Right hindlimb (tissue), 1 donor: ENCODE measurements at places on chromosomes 16 and 17.

DNA sequence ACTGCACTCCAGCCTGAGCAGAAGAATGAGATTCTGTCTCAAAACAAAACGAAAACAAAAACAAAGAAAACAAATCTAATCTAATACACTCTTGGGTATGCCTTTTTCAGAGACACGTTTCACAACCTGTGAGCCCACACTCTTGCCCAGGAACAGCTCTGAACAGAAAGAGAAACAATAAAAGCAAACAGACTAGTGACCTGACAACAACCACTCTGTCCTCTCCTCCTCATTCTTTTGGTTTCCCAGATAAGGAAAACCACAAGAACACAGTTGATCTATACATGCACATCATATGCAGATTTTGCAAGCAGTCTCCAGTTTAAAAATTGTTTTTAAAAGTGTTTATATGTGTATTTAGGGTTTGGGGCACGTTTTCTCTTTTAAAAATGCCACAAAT lies 1.3 kb downstream of the MKS1 start:
- DNase-seq = no peak

DNA sequence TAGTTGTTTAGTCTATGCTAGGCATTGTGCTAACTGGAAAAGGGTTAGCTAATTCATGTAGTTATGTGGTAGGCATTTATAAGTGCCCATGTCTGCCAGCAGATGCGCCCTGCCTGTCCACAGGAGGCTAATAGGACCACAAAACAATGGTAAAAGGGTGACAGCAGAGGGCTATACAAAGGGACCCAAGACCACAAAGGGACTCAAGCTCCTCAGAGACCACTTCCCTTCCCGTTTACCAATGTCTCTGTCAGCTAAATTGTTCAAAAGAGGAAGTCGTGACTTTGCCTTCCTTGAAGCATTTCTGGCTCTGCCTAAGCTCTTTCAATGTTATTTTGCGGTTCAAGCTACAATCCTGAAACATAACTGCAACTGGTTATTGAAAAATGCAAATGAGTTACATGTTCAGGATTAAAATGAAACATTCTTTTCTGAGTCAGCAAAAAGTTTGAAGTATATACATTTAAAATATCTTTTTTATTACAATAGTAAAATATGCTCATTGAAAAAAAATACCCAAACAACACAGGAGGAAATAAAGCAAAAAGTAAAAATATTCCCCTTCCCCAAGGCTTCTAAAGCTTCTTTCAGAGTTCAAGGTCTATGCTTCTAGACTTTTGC lies 149.2 kb downstream of the MAF start:
- no peak for DNase-seq

GRCh38 chr17:57037411-57037810 lies 47.6 kb upstream of the AKAP1 start:
- DNase-seq = no peak

GRCh38 chr17:4008082-4008435 lies 43.8 kb upstream of the ATP2A3 start:
- no peak for DNase-seq

GRCh38 chr17:82244413-82245133 lies 15.7 kb downstream of the SLC16A3 start:
- DNase-seq = no peak

GRCh38 chr16:66004699-66005098 lies 361.8 kb upstream of the CDH5 start:
- peak; percentile 72 for DNase-seq

DNA sequence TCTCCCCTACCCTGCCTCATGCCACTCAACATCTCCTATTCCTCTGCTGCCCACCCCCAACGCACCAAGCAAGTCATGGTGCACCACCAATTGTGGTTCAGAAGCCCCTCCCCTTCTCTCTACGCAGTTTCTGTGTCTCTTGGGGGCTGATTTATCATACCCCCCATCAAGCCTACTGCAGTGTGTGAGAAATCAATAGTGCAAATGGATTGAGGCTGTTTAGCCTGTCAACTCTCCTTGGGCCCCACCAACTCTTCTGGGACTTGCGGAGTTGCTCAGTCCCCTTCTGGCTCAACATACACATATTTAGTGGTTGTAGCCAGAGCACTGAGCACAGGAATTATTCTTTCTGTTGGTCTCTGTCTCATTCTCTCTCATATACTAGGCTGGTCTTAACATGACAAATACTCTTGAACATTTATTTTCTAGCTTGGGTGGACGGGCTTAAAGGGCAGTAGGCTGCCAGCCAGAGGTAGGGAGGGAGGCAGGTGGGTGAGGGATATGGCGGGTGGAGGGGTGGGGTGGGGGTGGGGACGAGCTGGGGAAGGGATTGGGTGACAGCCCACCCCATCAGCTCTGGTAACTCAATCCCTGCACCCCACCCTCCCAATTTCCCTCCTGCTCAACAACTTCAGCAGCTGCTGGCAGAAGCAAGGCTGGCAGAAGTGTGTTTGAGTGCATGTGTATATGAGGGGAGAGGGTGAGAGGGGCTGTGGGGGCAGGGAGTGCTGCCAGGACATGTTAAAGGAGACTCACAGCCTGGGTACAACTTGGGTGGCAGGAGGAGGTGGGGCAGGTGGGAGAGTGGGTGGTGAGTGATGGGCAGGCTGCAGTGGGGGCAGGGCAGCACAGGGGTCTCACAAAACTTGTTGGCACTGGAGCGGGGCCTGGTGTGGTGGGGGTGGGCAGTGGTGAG lies 4.9 kb downstream of the RARA start:
- DNase-seq = peak; percentile 82

DNA sequence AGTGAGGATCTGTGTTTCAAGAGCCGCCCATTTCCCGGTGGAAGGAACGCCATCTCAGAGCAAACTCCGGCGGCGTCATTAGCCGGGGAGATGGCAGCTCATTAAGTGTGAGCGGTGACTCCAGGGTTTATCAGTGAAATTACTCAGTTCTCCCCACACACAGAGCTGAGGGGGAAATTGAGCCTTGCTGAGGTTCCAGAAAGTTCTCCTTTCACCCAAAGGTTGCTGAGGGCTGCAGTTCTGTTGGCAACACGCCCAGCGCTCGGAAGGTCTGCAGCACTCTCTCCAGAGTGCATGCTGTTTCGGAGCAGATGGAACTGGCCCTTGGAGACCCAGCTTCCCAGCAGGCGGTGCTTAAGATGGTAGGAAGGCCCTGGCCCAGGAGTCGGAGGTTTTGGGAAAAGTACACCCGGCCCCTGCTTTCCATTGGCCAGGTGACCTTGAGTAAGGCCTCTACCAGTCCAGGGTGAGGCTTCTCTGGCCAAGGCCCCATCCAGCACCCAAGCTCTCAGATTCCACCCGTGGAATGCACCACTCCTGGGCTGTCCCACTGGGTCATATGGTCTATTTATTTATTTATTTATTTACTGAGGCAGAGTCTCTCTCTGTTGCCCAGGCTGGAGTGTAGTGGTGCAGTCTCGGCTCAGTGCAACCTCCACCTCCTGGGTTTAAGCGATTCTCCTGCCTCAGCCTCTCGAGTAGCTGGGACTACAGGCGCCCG lies 167.7 kb upstream of the CIBAR2 start:
- no peak for DNase-seq

- no peak for DNase-seq
These were observed 29.8 kb downstream of the CCR7 start for GRCh38 chr17:40535438-40535837.

GRCh38 chr17:70184770-70185169 lies 15.4 kb downstream of the KCNJ2 start:
- DNase-seq = no peak

DNA sequence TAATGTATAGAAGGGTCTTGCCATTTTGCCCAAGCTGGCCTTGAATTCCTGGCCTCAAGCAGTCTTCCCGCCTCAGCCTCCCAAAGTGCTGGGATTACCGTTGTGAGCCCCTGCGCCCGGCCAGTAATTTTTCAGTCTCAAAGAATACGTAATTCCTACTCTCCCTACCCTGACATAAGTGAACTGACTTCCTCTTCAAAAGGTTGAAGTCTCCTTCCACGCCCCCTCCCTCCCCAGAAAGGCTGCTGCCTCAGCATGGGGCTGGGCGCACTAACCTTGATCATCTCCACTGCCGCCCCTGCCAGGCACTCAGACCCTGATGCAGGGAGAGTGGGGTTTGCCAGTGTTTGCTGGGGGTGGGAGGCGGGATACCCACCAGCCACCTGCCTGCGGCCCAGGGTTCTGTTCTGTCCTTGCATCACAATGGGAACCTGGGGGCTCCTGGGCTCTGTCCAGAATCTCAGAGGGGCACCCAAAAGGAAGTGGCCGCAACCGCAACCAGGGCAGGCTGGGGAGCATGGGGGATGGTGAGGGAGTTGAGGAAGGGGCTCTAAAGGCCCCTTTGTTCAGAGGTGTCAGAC lies 27.5 kb downstream of the KIFC3 start:
- no peak for DNase-seq

DNA sequence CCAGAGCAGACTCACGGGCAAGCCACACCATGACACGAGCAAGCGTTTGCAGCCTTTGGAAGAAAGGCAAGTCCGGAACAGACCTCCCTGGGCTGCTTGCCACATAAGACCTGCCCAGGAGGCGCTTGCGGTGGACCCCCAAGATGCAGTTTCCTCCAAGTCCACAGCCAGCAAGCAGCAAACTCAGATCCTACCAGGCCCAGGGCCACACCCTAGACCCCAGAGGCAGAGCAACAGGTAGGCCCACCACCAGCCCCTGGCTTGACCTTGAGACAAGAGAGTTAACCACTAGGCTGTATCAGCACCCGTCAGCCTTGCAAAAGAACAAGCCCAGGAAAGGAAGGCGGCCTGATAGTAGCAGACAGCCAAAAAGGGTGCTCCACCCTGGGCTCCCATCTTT lies 2.3 kb downstream of the FAAP100 start:
- DNase-seq = no peak

- DNase-seq = no peak
These were observed 212.5 kb upstream of the CPHXL start for GRCh38 chr16:75938818-75939217.

DNA sequence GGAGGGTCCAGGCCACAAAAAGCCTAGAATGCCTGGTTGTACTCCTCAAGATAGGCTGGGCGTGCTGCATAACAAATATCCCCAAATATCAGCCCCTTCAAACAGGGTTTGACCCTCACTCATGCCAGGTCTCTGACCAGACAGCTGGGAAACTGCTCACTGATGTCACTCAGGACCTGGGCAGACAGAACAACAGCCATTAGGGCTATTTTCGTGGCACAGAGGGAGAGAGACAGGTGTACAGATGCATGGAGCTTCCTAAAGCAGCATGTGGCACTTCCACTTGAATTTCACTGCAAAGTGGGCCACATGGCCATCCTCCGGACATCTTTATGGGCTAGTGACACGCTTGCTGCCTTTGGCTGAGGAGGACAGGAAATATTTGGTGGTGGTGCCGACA lies 73.1 kb downstream of the SREBF1 start:
- DNase-seq = no peak

DNA sequence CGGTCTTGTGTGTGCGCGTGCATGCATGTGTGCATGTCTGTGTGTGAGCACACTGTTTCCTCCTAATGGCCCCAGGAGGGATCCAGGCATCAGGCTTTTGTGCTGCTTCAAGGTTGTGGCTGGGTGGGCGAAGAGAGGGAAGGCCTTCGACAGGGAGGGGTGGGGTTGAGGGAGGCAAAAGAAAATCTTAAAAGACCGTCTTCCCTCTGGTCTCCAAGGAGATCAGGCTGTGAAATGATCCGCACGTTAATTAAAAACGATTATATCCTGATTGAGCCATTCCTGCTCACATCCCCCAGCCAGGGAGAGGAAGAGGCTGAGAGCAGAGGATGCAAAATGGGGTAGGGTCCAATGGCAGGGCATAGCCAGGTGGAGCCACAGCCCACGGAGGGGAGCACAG lies 46.9 kb downstream of the RAI1 start:
- DNase-seq = no peak

GRCh38 chr16:71352963-71353460 lies 5.5 kb upstream of the CALB2 start:
- DNase-seq = no peak

DNA sequence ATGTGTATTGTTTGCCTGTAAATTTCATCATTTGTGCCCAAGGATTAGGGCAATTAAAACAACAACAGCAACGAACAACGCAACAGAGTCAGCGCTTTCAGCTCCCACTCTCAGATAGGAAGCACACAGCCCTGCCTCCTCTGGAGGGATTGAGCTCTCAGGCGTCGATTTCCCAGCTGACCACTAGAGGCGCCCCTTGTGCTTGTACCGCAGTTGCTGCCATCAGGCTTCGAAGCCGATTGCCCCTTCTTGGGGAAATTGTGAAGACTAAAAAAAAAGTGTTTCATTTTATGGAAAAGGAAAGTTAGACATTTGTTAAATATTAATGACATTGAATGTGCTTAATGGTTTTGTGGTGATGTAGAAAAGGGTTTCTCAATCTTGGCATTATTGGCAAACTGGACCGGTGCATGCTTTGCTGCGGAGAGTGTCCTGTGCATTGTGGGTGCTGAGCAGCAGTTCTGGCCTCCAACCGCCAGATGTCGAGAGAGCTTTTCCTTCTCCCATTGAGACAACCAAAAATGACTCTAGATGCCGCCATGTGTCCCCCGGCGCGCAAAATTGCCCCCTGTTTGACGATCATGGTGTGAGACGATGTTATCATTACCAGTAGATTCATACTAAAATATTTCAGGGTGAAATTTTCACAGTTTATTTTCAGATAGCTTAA lies 650.4 kb upstream of the RBFOX1 start:
- DNase-seq = no peak

DNA sequence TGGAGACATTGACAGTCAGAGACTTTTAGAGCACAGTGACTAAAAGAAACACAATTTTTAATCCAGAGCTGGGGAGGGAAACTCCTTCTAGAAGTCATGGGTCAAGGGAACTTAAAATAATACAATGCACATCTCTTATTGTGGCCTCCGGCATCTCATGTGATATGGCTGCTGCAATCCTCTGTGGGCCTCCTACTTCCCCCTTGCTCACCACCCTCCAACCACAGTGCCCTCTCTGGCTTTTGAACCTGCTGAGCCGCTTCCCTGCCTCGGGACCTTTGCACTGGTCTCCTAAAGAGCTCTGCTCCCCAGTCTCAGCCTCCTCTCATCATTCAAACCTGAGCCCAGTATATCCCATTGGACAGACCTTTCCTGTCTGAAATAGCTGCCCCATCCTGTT lies 47.6 kb downstream of the HS3ST2 start:
- DNase-seq = no peak

DNA sequence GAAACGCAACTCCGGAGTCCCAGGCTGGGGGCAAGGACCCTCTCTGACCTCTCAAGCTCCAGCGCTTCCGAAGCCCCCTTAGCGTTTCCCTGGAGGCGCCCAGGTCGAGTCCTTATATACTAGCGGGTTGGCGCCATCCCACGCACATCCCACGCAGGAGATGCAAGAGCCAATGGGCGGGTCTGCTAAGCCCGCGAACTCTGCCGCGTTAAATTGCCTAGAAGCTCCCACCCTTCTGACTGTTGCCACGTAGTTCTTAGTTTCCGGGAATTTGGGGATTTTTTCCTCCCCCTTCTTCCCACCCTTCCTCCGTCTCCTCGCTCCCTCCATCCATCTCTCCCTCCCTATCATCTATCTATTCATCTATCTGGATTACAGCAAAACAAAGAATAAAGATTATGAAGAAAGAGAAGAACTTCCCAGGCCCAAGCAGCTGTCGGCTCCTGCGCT lies at the start of gene SLFN11:
Gene SLFN11, minus strand, starts transcription at position 88 of the 450 bp plus-strand sequence. CDS start 9,814 bp downstream, outside the sequence.
- peak; percentile 75 for DNase-seq
